ENCODE measurements at places on chromosomes 4 and X.

- H3K27me3 ChIP-seq, result no peaks in the 10 kb centered on the region
- DNase-seq, result no peak
- no peaks in the 10 kb centered on the region for H3K36me3 ChIP-seq
- H3K4me3 ChIP-seq, result no peak overlapping the region
- no peak overlapping the region for H3K27ac ChIP-seq
Measured at GRCh38 chr4:5247735-5248134, 196.5 kb downstream of the STK32B start.

DNA sequence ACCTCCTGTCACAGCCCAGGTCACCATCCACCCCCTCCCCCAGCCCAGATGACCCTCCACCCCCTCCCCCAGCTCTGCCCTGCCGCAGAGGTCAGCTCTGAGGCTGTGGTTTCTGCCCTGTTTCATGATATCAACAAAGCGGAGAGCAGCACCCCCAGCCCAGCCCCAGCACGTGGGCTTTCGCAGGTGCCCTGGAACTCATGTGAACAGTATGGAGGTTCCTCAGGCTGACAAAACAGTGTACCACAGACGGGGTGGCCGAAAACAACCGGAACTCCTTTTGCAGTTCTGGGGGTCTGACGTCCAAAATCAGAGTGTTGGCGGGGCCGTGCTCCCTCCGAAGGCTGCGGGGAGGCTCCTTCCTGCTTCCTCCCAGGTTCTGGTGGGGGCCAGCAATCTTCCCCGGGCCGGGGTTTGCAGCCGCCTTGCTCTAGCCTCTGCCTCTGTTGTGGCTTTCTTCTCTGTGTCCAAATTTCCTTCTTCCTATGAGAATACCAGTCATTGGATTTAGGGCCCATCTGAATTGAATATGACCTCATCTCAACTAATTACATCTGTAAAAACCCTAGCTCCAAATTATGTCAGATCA lies 7.9 kb upstream of the PSAPL1 start:
- no peaks in the 10 kb centered on the region for H3K4me1 ChIP-seq
- H3K4me3 ChIP-seq, result no peak overlapping the region
- no peaks in the 10 kb centered on the region for H3K36me3 ChIP-seq
- no peaks in the 10 kb centered on the region for H3K27me3 ChIP-seq

DNA sequence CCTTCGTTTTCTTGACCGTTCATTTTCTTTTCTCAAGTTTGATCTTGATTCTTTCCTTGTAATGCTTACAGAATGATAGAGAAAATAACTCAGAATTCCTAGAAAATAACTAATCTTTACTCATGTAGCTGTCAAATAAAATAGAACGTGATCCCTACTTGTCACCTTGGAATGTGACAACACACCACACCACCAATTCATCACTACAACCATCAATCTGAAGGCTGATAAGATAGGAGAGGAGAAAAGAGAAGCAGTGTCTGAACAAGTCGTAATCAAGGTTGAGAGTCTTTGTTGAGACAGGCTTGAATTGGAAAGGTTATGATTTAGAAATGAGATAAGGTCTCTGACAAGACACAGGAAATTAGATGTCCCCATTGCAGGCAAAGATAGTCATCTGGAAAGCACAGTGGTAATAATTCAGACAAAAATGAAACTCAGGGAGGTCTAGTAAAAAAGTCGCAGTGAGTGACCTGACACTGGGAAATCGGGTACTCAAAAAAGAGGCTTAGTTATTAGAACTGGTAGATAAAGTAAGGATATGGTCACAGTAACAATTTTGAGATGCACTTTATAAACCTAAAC lies 456.2 kb downstream of the FAT4 start:
- H3K4me3 ChIP-seq, result no peak overlapping the region
- DNase-seq, result no peak
- no peaks in the 10 kb centered on the region for H3K4me1 ChIP-seq

DNA sequence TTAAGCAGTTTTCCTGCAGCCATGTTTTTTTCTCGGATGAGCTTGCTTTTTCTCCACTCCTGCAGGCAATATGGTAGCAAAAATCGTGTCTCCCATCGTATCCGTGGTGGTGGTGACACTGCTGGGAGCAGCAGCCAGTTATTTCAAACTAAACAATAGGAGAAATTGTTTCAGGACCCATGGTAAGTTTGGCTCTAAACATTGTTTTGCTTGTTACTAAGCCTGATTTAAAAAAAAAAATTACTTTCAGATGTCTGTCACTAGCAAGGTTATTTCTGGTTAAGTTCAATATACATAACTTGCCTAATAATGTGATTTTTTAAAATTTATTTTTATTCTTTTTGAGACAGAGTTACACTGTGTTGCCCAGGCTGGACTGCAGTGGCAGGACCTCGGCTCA lies 17.5 kb upstream of the GYG2 start:
- no peak overlapping the region for H3K4me3 ChIP-seq
- no peaks in the 10 kb centered on the region for H3K36me3 ChIP-seq

DNA sequence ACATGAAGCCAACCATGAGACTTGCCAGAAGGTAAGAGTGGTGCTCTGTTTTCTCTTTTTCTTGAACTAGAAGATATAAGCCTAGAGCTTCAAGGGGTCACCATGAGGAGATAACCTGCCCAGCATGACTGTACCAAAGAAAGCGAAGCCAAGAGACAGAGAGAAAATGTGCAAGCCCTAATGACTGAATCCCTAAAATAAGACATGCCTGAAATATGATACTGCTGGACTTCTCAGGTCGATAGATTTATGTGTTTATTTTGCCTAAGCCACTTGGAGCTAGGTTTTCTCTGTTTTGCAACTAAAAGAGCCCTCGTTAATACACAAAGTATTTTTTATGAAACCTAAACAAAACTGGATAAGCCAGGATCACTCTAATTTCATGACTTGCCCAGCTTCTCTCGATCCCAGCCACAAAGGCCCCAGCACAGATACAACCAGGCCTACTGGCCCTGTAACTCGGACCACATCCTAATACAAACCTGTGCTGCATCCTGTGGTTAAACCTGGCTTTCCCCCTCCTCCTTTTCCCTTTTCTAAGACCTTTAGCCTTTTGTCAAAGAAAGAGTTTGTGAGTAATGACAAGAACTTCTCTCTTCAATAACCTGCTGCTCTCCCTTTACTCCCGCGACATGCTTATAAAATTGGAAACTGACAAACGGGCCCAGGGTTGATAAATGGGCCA lies 185.8 kb downstream of the APBB2 start:
- no peaks in the 10 kb centered on the region for H3K36me3 ChIP-seq
- no peak overlapping the region for H3K4me3 ChIP-seq
- no peak for DNase-seq
- H3K4me1 ChIP-seq, result no peaks in the 10 kb centered on the region
- no peaks in the 10 kb centered on the region for H3K27me3 ChIP-seq
